ENCODE measurements at places on chromosomes 4 and X.

DNA sequence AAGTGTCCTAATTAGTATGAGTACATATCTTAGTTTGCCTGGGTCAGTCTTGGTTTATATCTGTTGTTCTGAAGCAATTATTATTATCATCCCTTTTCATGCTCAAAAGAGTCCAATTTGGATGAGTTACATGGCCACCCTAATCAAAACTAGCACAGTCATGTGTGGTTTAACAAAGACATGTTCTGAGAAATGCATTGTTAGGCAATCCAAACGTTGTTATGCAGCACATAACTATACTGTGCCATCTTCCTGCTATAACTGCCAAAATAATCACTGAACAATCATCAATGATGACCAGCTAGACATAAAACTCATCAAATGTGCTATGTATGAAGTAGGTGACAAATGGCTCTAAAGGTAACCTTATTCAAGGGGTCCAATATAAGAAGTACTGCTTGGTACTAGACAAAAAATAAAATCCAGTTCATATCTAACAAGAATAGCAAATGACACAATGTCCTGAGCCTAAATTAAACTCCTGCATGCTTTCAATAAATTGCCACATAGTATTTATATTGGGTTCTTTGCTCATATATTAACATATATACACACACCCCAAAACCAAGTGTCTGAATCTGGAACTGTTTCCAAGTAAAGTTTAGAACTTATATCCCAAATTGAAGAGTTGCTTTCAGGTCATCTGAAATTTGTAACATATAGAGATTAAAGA, 41.9 kb downstream of the CNOT6L start:
- DNase-seq: no peak

- DNase-seq: no peak
These were observed 68.7 kb downstream of the PAK3 start for GRCh38 chrX:111164728-111165127.

- DNase-seq: no peak
These were observed 228.2 kb downstream of the PCDH10 start for GRCh38 chr4:133377286-133377685.

DNA sequence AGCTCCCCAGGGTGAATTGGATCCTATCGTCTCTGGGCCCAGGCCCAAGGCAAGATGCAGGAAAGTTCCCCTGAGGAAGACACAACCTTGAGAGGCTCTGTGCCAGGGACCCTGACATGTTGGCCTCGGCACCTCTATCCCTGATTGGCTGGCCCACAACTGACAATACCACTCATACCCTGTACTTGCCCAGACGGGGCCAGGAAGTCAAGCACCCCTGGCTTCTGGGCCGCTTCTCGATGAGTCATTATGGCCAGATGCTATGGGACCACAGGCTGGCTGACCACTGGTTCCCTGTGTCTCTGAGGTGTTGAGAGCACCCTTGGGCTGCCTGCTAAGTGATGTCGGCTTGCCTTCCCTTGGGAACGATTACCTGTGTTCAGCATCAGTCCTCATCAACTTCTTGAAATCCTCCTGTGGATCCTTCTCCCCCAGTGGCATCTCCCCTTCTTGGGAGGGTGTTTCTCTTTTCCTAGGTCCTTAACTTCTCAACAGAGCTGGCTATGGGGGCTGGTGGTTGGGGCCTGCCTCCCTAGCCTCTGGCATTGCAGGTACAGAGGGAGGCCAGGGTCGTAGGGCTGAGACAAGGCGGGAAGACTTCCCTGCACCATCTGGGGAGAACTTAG, 54.5 kb upstream of the MAMLD1 start:
- DNase-seq: no peak

DNA sequence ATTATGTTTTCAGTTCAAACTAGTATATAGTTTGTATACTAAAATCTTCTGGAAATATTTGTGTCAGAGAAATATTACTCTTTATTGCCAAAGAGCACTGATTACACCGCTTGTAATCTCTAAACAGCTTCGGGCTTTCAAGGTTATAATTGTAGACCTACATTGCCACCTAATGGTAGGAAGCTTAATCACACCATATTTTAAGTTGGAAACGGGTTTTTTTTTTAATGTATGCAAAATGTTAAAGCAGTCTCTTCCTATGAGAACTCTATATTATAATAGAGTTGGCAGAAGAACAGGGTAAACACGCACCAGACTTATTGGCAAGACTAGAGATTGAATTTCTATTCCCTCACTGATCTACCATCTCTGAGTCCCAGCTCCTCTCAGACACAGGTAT, 19.5 kb upstream of the NFXL1 start:
- no peak for DNase-seq

GRCh38 chr4:42671431-42672194, 14.7 kb upstream of the ATP8A1 start:
- DNase-seq: no peak

GRCh38 chrX:86504297-86504696, 356.0 kb downstream of the DACH2 start:
- no peak for DNase-seq

GRCh38 chrX:21806691-21807090, 32.7 kb upstream of the MBTPS2 start:
- no peak for DNase-seq

- DNase-seq: no peak
These were observed 245.7 kb downstream of the AR start for GRCh38 chrX:67789536-67789935.

DNA sequence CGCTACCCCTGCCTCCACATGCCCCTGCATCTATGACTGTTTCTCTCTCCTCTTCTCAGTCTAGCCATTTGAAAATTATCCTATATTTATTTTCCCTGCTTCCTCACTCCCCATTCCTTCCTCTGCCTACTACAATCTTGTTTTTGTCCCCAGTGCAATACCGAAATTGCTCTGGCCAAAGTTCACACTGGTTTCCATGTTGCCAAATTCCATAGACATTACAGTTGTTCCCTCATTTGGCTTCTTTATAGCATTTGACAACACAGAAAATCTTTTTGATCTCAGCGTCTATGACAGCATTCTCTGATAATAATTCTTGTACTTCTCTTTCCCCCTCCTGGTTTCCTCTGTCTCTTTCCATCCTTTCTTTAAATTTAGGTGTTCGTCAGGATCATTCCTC, 99.4 kb downstream of the GPR82 start:
- DNase-seq: no peak

- no peak for DNase-seq
These were observed 58.9 kb downstream of the HAUS3 start for GRCh38 chr4:2182994-2183393.

DNA sequence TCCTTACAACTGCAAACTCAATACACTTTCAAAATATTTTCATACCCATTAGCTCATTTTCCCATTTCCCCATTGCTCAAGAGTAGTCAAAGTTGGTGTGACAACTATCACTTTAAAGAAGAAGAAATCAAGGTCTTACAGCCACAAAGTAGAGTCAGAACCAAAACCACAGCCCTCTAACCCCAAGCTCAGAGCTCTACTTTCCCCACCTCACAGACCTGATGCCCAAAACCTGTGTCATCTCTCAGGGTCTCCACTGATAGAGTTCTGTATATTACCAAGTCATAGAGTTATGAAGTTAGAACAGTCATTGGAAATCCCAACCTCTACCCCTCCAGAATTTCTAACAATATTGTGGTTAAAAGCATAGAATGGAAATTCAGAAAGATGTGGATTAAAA, 505.8 kb downstream of the RAB28 start:
- DNase-seq: no peak

DNA sequence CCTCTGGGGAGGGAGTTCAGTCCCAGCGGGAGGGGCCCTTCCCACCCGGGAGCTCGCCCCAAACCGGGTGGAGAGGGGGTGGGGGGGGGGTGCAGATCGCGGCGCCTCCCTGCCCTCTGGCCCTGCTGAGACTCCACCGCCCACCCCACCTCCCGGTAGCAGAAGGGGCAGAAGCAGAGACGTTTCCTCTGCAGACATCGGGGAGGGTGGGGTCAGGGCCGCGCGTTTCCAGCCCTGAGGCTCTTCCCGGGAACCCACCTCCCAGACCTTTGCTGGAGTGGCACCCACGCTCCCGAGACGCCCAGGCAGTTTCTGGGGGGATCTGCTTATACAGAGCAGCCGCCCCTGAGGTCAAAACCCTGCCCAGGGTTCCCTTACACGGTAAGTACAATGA, 30.2 kb downstream of the CPLX1 start:
- DNase-seq: no peak

DNA sequence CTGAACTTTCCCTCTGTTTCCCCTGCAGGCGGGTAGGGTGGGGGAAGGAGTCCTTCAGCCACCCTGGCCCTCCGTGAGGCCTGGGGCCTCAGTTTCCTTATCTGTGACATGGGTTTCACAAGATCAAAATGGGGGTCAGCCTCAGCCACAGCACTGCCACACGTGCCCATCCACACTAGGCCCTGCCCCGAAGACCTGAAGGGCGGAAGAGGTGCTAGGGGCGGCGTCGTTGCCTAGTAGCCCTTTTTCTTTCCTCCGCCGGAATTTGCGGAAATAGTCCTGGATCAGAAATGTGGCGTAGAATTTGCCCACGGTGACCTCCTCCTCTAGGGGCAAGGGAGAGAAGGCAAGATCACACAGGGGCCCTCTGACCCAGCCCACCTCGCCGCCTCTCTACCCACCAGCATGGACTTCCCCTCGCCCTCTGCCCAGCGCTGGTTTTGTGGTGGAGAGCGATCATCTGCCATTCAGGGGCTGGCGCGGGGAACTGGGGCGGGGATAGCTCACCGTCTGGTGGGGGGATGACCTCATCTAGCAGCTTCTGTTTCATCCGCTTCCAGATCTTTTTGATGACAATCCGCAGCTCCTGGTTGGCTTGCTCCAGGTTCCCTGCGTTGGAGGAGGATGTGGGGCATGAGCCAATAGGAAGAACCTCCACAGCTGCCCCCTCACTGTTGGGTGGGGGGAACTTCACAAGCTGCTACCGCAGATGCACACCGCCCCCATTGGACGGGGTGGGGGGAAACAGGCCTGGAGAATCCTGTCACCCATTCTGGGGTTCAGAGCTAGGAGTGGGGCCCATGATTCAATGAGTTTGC, 9.7 kb upstream of the SYP start:
- DNase-seq: no peak

DNA sequence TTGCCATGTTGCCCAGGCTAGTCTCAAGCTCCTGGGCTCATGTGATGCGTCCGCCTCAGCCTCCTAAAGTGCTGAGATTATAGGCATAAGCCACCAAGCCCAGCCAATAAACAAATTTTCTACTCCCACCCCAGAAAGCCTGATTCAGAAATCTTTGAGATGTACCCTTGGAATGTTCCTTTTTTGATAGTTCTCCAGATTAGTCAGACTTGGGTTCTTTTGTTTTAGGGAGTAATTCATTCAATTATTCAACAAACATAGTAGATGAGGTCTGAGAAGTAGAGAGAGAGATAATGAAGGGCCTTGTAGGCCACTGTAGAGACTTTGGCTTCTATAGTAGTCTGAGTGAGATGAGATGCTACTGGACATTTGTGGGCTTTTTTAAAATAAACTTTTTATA, 27.8 kb downstream of the RP2 start:
- no peak for DNase-seq

- no peak for DNase-seq
These were observed 121.2 kb downstream of the TBCK start for GRCh38 chr4:106194801-106195200.

GRCh38 chrX:153744210-153745066, 19.6 kb upstream of the PLXNB3 start:
- no peak for DNase-seq

GRCh38 chrX:38232079-38232686, 11.5 kb upstream of the SRPX start:
- DNase-seq: no peak

DNA sequence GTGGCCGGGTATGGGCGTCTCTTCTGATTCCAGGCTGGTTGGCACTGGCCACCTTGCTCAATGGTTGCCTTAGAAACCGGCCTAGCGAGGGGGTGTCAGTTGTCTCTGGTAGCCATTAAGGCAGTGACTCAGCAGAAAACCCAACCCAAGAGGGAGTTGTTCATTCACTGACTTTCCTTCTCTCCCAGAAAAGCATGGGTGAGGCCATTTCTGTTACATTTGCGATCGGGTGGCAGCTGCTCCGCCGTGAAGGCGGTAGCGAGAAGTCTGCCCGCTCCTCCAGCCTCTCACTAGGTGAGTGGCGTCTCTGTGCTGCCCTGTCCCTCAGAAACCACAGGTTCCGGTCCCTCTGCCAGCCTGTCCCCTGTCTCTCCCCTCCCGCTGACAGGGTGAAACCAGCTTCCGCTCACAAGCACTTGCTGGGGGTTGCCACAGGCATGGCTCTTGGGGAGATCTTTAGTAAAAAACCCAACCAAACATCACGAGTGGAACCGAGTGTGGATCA, 17.4 kb downstream of the IRAK1 start:
- DNase-seq: no peak

DNA sequence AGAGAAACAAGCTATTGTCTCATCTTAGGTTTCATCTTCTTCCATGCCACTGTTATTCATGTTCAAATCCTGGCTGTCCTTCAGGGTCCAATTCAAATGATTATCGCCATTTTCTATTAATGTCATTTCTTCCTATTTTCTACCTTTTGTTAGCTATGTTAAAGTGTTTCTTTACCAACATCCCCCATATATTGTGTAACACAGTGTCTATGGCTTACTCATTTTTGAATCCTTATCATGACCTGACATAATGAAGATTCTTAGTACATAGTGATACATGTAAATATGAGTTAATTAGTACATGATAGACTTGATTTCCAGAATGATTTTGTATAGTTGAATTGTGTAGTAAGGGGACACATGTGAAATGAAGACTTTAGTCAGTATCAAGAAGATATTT, 152.4 kb downstream of the SNCA start:
- no peak for DNase-seq

- DNase-seq: no peak
These were observed 27.4 kb downstream of the SEL1L3 start for GRCh38 chr4:25835384-25835783.

GRCh38 chrX:43556207-43556606, 99.9 kb upstream of the MAOA start:
- no peak for DNase-seq

GRCh38 chr4:168832763-168833575, 177.1 kb downstream of the CBR4 start:
- no peak for DNase-seq

DNA sequence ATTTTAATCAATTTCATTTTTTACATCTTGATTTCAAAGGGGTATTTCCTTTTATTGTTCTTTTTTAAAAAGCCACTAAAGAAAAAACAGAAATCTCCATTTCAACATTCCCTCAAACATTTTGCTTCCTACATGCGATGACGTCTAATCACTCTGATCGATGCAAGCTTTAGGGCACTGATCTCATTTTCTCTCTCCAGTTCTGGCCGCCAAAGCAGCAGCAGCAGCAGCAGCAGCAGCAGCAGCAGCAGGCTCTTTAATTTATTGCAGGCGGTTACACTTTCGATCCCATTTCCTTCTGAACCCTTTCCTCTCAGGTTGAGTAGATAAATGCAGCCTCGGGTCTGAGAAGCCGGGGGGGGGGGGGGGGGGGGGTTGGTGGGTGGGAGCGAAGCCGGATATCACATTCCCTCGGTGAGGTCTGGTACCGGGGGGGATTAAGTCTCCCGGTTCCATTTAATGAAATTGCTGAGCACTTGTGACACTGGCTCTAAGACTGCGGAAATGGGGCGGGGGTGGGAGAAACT, 3.4 kb upstream of the PCDH7 start:
- no peak for DNase-seq

DNA sequence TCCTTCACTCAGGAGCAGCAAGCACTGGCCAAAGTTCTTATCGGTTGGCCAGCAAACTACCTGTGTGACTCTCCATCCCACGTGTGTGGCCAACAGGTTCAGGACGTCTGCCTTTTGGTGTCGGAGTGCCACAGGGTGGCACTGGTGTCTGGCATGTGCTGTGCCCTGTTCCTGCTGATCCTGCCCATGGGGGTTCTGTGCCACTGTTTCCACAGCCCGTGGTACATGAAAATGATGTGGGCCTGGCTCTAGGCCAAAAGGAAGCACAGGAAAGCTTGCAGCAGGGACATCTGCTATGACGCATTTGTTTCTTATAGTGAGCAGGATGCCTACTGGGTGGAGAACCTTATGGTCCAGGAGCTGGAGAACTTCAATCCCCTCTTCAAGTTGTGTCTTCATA, 4.6 kb upstream of the TLR2 start:
- DNase-seq: no peak
